ENCODE measurements at places on chromosomes 4 and X.

- no peak for DNase-seq
Measured at GRCh38 chrX:1106478-1107210, 105.8 kb downstream of the CRLF2 start.

- DNase-seq = no peak
Measured at GRCh38 chr4:126513596-126513995, 1119.2 kb upstream of the INTU start.

DNA sequence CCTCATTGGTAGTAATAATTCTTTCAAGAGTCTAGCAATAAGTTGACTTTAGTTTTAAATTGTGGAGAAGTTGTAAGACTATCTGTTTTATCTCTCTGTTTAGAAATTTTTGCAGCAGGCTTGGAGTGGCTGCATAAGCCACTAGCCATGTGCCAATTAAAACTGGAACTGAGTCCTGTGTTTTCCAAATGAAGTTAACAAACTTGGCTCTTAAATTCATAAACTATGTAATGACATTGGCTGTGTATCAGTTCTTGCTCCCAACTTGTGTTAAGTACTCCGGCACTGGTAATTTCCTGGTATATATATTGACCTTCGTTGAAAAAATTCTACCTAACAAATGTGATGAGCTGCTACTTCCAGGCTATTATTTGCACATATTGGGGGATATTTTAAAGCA, 420.4 kb downstream of the GBA3 start:
- DNase-seq = no peak

DNA sequence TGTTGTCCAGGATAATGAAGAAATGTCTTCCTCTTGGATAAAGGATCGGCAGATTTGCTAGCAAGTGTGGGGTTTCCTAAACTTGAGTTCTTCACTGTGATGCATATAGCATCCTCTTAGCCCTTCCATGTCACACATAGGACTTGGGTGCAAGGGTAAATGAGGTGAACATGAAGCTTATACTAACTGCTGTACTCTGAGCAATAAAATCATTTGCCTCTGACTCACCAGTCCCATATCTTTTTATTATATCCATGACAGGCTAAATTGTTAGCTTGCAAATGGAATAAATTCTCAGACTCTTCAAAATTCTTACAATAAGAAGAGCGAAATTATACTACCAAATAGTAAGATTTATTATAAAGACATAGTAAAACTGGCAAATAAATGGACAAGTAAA, 14.7 kb upstream of the TBC1D1 start:
- no peak for DNase-seq

DNA sequence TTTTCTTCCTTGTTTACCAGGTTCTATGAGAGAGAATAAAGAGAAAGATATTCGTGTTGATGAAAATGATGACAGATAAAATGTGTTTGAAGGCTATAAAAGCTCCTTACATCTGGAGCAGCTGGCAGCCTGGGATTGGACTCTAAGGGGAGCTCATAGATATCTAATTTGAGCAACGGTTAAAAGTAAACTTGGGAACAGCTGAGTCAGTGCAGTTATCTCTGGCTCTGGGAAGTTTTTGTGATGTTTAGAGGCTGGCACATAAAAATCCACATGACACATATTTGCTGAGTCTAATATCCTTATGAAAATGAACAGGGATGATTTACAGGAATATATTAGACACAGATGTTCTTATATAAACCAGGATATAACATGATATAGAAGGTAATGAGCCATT, 331.8 kb upstream of the TENM3 start:
- DNase-seq = no peak

DNA sequence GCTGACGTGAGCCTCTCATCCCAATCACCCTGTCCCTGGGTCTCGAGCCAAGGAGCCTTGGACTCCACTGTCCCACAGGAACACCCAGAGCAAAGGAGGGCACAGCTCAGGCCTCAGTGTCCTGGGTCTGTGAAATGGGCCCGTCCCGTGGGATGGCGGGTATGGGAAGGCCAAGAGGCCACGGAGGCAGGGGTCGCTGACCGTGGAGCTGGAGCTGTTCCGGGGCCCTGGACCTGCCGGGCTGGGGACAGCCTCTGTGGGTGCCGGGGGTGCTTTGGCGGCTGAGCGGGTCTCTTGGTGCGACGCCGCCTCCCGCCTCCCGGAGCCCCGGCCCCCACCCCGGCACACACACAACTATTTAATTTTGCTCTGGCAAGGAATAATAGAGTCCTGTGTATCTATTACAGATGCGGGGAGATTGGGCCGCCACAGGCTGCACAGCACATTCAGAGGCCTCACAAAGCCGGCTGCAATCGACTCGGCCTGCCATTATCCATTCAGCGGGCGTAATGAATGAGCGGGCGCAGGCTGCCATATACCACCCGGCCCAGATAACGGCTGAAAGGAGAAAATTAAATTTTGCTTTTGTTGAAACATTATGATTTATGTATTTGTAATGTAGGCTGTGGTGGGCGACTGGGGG, 83.9 kb upstream of the NKX1-1 start:
- no peak for DNase-seq
